Activated CD4-positive, alpha-beta T cell treated with anti-CD3 and anti-CD28 coated beads, Interleukin-2, amount 50 U/mL, for 4 hours (primary cell): ENCODE measurements at places on chromosomes 3 and 15.

GRCh38 chr3:87033205-87033604 is 42.3 kb upstream of the VGLL3 start:
- no peak for DNase-seq

- DNase-seq, result no peak
Observed at GRCh38 chr3:176978441-176978840, 218.8 kb downstream of the TBL1XR1 start.

GRCh38 chr3:126133606-126134005 is 46.8 kb downstream of the ALDH1L1 start:
- no peak for DNase-seq

- DNase-seq, result no peak
Observed at GRCh38 chr3:16143861-16144447, 30.5 kb upstream of the GALNT15 start.

GRCh38 chr3:63762180-63762579 is 56.9 kb upstream of the C3orf49 start:
- DNase-seq, result no peak

GRCh38 chr3:13115576-13115910 is 42.3 kb upstream of the IQSEC1 start:
- DNase-seq, result no peak

- no peak for DNase-seq
Observed at GRCh38 chr15:46039703-46040102, 404.9 kb downstream of the SQOR start.

DNA sequence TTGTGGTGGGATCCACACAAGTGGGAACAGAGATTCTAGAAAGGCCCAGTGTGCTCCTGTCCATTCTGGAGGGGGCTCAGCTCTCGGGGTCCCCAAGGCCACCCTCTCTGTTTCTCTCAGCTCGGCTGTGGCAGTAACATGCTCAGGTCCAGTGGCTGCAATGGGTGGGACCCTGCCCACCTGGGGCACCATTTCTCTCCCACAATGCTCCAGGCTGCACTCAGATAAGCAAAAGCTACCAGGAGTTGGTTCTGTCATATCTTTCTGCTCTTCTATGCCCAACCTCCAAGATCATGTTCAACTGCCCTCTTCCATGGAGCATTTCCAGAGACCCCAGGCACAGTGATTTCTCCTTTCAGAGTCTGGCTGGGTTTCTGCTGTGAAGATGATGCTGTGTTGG is 40.8 kb downstream of the ITGA11 start:
- no peak for DNase-seq

- no peak for DNase-seq
Observed at GRCh38 chr3:130950641-130951040, 56.8 kb downstream of the ATP2C1 start.

DNA sequence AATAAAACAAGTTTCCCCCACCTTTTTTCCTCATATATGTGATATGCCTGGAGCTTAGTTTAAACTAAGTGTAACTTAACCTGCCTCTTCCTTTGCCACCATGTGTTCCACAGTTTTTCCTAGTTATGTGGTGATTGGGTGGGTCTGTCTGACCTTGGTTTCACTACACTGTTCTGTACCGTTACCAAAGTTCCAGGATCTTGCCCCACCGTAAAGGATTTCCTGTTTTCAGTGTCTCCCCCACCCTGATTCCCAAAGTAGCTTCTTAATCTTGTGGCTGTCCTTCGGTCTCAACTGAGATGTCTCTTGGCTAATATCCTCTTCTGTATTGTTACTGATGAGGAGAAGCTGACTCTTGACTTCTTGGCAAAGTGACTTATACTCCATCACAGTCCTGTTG is 6.4 kb upstream of the MGA start:
- DNase-seq, result no peak

DNA sequence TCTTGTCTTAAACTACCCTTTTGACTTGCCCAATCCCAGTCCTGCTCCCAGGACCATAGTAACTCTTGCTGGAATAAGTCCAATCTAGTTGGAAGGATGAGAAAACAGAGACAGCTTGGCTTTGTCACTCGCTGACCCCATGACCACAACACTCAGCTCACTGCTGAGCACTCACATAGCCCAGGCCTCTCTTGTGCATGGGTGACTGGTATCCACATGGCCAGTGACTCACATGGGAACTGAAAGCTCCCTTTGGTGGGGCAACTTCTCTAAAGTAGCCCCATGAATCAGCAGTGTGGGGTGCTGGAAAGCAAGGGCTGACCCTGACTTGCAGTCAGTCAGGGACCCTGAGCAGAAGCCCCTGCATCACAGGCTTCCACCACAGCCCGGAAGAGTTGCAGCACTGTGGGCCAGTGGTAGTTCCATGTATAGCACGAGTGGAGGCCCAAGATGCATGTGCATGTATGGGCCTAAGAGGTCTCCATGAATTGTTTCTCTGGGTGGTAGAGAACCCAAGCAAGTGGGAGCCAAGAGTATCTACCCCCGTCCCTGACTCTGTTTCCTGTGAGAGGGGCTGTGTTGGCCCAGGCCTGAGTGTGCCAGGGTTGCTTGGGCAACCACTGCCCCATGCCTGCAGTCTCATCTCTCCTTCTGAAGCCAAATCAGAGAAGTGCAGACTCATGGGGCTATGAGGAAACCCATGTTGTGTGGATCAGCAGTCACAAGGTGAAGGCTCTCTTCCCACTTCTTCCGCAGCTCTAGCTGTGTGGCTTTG is 62.1 kb upstream of the XCR1 start:
- no peak for DNase-seq

DNA sequence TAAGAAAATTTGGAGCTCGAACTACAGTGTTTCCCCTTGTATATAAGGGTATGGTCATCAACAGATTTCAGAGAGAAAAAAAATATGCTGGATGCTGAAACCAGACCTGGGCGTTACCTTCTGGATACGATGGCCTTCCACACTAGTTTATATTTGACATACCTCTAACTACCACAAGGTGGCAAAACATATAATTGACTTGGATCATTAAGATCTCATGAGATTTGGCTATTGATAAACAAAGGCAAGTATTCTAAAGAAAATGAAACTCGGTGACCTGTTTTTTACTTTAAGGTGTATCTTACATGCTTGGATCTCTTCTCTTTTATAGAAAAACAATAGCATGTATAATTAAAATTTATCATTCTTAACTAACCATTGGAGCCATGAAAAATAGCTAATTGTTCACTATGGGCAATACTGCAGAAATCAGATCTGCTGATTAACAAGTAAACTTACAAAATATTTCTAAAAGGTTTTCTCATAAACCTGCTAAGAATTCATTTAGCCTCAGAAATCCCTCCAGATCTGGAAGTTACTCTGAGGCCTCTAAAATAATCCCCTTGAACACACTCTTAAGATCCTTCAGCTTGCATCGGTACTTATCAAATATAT is 300.6 kb upstream of the KCNH8 start:
- no peak for DNase-seq

DNA sequence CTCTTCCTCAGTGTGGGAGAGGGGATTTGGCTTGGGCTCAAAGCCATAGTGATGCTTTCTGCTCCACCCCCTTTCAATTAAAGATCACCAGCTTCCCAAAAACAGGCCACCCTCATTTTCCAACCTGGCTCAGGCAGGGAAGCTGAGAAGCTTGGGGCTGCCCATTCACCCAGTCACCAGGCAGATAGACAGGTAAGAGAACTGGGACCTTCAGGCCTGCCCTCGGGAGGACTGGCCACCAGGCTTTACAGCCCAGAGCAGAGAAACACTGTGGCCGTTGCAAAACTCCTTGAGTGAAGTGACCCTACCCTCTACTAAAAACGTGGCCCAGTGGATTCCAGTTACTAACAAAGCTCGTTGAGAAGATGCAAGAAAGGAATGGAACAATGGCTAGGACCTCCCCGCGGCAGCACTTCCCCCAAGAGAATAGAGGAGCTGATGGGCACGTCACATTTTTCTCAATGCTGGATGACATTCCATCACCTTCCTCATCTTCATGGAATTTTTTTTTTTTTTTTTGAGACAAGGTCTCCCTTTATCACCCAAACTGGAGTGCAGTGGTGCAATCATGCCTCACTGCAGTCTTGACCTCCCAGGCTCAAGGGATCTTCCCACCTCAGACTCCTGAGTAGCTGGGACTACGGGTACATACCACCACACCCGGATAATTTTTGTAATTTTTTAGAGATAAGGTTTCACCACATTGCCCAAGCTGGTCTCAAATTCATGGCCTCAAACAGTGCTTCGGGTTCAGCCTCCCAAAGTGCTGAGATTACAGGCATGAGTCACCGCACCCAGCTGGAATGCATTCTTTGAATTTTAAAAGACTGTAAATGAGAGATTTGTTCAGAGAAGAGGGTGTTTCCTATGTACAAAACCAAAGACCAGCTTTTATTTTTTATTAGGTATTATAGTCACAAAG is 37.9 kb downstream of the LIPC start:
- DNase-seq, result no peak

DNA sequence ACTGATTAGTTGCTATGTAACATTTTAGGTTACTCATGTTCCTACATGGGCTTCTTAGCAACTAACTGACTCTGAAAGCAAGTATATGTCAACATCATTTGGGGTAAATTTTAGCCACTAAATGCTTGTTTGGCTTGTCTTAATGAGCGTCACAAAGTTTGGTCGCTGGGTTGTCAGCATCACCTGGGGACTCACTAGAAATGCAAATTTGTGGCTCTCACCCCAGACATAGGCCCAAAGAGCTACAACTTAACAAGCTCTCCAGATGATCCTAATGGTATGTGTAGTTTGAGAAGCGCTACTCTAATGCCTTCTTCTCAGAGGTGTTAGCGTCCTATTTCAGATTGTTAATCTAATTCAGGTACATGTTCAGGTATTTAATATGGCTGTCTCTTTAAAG is 32.7 kb upstream of the CPOX start:
- no peak for DNase-seq

DNA sequence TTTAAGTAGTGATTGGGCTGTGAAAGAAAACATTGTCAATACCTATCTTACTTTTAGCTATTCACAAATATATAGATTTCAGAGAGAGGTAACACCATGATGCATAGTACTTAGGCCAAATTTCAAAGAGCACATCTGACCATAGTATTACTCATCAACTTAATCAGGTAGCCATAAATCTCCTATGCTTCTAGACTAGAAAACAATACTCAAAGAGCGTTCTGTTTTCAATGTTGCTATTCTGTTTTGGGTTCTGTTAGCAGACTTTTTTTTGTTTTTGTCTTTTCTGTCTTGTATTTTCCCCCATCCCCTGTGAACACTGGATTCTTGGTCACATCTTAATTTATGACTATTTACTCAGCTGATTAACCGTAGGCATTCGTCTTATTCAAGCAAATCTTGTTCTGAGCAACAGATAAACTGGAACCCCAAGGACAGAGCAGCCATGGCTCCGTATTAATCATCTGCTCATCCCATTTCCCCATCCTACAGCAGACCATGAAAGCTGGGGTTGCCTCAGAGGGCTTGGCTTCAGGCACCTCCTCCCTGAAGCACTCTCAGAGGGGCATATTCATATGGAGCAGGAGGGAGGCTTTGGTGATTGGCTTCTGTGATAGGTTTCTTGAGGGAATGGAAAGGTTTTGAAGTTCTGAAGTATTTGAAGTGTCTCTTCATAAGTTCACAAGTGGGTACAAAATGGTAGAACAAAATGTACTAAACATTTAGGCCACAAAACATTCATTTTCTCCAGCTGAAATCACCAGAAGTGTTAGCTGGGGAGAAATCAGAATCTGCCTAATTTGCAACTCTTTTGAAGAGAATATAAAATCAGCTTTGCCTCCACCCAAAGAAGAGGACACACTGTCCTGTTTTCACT is 105.3 kb downstream of the TNIK start:
- DNase-seq, result no peak

GRCh38 chr3:5874931-5875341 is 687.4 kb downstream of the EDEM1 start:
- no peak for DNase-seq

DNA sequence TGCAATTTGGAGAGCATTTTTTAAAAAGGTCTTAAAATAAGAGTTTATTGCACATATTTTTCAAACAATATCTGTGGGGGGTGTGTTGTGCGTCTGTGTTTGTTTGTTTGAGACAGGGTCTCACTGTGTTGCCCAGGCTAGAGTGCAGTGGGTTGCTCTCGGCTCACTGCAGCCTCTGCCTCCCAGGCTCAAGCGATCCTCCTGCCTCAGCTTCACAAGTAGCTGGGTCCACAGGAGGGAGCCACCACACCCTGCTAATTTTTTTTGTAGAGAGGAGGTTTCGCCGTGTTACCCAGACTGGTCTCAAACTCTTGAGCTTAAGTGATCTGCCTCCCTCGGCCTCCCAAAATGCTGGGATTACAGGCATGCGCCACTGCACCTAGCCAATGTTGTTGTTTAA is 2.7 kb downstream of the MLF1 start:
- DNase-seq, result no peak

DNA sequence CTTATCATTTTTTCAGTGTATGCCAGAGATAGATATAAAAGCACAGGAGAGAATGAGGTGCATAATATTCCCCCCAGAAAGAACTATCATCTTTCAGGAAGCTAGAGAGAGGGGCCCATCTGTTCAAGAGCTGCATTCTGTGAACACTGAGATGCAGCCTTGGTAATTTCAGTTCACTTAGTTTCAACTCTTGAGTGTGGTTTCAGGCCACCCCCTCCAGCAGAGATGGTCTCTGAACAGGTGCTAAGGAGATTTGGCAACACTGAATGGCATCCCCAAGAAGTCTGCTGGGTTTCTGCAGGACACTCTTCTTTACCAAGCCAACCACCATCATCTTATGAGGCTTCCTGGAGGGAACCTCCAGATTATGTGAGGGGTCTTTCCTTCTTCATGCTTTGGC is 30.4 kb upstream of the LIMD1 start:
- no peak for DNase-seq
